Skeletal muscle tissue (tissue), 5 donors: ENCODE measurements at places on chromosomes 3 and 15. TPM values are rescaled to one million over a fixed set of nuclear protein-coding genes. Genes with fewer than 3 reads are reported as not detected.

DYNLT2B gene
- 4.2 TPM for total RNA-seq

SYNPR gene
- total RNA-seq, result not detected

TMEM212 gene
- not detected for total RNA-seq

HIGD2B gene
- not detected for total RNA-seq

ALPK3 gene
- 33.4 TPM for total RNA-seq
